ENCODE measurements at places on chromosomes 7 and 10.
A peak's percentile ranks its signal among the peaks of the same experiment; 100 is the strongest.

GRCh38 chr7:123096434-123096833, 100.9 kb upstream of the TAS2R16 start:
- DNase-seq, result no peak

DNA sequence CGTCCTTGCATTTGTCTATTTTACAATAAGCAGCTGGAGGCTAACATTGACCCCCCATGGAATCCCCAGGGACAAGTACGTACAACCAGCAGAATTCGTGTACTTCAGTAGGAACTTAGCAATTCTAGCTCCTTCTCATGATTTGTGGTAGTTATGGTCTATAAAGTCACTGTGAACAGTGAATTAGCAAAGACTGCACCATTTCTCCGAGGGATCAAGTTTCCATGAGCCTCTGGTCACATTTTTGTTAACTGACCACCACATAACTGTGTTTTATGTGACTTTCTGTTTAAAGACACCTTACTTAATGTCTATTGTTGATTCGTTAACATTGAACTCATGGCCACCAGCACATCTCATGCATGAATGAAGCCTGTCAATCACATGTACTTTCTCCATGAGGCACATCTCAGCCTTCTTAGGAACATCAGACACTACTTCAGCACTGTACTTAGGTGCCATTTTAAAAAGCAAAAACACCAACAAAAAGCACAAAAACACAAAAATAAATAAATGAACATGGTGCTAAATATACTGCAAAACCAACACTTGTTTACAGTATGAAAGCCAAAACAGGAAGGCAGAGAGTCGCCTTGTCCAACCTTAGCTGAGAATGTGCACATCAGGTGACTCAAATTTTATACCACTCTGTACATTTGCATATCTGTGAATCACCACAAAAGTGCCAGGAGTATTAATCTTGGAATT, 9.0 kb upstream of the UCN3 start:
- no peak for DNase-seq

- DNase-seq, result no peak
Measured at GRCh38 chr10:49172777-49173132, 15.4 kb downstream of the TMEM273 start.

- peak; percentile 87 for DNase-seq
Measured at GRCh38 chr7:2863461-2864066, 19.5 kb upstream of the GNA12 start.

GRCh38 chr10:132151951-132152505, 34.7 kb upstream of the DPYSL4 start:
- no peak for DNase-seq

GRCh38 chr10:72349438-72349837, 5.3 kb downstream of the DNAJB12 start:
- DNase-seq, result no peak

- no peak for DNase-seq
Measured at GRCh38 chr7:112173568-112173905, 32.7 kb downstream of the DOCK4 start.

GRCh38 chr7:50473531-50473930, 23.4 kb upstream of the FIGNL1 start:
- DNase-seq, result no peak

- DNase-seq, result no peak
Measured at GRCh38 chr7:43431020-43431595, 151.8 kb upstream of the STK17A start.

DNA sequence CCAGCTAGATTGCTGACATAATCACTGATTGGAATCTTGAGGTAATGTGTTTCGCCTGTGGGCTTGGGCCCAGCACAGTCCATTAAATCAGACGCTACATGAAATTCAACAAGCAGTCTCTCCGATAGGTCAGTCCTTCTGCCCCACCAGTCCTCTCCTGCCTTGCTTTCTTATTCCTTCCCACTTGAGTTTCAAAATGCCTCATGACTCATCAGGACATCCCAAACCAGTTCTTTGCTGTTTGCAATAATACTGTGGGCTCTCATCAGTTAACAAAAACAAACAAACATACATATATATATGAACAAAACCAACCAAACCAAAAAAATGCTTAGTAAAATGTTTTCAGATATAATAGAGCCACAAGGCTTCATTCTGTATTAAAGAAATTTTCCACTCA, 599.0 kb downstream of the SORCS1 start:
- DNase-seq, result no peak

DNA sequence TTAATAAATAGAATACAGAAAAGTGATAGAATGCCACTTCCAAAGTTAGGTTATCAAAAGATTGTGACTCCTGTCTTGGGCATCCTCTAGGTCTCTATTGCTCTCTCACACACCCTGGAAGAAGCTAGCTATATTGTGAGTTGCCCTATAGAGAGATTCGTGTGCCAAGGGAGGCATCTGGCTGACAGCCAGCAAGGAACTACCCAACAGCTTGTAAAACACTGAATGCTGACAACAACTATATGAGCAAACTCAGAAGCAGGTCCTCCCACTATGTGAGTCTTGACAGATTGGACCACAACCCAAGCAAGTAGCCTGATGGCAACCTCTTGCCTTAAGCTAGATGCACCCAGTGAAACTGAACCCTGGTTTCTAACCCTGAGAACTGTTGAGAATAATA, 55.7 kb upstream of the CDK14 start:
- DNase-seq, result no peak

DNA sequence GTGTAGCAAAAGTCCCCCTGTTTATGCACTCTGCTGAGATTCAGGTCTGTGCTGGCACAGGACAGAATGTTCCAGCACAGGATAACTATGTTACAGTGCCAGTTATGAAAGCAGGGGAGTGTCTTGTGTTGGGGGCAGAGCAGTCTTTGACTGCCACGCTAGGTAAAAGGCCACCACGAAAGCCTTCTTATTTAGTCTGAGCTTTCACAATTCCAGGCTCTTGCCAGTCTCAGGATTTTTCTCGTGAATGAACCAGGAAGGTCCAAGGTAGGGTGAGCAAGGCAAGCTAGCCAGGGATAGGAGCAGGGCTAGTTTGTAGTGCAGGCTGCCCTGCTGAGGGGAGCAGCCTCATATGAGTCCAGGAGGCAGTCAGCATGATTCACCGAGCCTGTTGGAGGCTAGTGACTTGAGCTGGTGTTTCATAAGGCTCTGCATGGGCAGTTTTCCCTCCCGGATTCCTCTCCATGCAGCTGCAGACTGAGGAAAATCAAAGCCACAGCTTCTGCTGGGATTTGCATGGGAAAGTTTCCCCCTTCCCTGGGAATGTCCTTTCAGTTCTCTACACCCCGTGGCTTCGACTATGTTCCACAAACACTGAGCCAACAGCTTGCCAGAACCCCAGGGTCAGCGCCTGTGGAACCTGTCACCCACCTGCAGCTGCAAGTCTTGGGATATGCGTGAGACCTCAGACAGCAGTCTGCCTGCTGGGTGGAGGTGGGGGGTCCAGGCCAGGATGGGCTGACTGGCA, 112.3 kb downstream of the JCAD start:
- DNase-seq, result peak; percentile 52

DNA sequence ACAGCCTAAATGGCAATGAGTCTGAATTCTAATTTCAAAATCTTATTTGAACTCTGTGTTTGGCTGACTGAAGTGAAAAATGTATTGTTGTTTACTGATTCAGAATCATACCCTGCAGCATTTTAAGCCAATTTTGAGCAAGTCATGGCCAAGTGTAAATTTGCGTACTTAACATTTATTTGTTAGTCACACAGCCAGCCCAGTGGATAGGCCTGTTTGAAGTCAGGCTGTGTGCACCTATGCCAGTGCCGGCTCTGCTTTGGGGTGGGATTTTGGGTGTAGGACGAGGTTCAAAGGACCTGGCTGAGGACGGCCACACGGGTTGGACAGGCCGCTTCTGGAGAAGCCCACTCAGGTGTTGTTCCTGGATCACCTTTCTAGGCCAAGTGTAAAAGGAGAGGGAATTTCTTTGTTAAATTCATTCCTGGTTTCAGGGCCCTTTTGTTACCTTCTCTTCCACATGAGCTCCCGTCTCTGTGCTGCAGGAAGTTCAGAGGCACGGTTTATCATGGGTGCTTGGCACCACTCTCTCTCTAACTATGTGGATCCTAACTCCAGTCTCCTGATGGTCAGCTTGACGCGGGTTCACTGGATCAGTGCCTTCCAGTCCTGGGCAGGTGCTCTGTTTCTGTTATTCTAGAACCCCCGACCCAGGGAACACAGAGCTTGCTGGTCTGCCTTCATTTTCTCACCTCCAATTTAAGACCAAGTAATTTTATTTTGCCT, 84.7 kb downstream of the CCNY start:
- no peak for DNase-seq

- DNase-seq, result no peak
Measured at GRCh38 chr10:86333826-86334487, 32.6 kb downstream of the GRID1 start.

DNA sequence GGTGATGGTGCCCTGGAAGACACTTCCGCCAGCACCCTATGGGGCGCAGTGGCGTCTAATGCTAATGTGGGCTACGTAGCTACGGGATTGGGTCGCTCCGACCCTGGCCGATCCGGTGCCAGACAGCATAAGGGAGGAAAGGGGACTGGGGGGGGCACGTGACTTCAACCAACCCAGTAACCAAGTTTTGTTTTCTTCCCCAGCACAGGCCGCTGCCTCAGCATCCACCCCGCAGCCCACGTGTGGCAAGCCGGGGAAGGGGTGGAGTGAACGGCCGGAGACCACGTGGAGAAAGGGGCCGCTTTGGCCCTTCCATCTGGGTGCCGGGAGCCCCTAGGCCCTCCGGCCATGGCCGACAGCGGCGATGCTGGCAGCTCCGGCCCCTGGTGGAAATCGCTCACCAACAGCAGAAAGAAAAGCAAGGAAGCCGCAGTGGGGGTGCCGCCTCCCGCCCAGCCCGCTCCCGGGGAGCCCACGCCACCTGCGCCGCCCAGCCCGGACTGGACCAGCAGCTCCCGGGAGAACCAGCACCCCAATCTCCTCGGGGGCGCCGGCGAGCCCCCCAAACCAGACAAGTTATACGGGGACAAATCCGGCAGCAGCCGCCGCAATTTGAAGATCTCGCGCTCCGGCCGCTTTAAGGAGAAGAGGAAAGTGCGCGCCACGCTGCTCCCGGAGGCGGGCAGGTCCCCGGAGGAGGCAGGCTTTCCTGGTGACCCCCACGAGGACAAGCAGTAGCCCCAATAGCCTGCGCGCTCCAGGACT, 2.5 kb downstream of the PRR15 start:
- no peak for DNase-seq

DNA sequence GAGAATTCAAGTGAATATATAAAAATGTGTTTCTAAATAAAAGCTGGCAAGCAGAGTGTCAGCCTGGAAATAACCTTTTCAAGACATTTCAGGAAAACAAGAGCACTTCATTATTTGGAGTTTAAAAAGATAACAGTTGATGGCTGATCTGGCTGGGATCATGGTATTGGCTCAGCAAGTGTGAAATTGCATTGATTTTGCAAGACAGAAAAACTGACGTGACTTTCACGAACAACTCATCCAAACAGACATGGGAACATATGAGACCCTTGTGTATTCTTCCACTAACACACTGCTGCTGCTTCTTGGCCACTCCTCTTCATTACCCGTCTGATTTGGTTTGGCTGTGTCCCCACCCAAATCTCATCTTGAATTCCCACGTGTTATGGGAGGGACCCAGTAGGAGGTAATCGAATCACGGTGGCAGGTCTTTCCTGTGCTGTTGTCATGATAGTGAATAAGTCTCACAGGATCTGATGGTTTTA, 108.5 kb downstream of the RAB18 start:
- no peak for DNase-seq

GRCh38 chr10:70757856-70758255, 27.3 kb downstream of the TBATA start:
- no peak for DNase-seq

GRCh38 chr10:10911471-10911921, 106.2 kb upstream of the CELF2 start:
- peak; percentile 93 for DNase-seq

DNA sequence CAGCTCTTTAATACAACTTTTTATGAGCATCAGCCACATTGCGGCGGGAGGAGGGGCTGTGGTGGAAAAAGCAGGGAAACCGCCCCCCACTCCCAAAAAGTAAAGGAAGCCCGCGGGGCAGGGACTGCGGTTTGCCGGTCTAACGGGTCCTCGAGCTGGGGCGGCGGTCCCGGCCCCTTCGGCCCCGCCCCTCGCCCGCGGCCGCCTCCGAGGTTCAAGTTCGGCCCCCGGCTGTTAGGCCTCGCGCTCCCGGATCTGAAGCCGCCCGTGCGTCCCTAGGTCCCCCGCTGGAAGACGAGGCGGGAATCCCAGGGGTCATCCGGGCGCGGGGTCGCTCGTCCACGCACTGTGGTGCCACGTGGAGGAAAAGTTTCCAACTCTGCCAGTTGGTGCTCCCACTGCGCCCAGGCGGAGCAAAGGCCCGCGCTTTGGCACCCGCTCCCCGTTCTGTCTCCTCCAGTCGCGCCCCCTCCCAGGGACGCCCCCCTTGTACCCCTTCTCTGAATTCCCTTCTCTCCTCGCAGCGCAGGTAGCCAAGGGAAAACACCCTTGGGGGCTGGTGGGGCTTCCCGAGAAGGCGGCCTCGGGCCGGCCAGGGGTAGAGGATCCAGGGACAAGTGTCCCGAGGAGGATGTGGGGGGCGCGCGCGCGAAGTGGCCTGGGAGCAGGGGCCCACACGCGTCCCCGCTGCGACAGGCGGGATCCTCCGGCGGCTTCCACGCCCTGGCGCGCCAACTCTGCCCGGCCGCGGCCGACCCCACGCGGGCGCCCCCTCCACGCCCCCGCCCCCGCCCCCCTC, 798 bp upstream of the AUTS2 start:
- no peak for DNase-seq

Measured in AG09319 (cell line).